ENCODE measurements at places on chromosomes 12 and 14. TPM values are rescaled to one million over a fixed set of nuclear protein-coding genes. Genes with fewer than 3 reads are reported as not detected.

DNA sequence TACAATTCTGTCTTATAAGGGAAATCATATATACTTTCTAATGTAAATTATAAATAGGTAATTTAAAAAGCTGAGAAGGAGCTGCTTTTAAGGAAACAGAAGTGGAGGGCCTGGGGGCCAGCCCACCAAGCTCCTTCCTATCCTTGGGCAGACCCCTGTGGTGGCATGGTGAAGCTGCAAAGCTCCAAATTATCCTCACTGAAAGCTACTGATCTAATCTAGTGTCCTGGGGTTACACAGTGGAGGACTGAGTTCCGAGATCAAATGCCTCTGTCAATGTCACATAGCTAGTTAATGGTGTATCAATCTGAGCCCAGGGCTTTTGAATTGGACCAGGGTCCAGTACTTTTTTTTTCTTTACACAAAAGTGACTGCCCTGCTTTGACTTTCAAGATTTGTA is 355.4 kb downstream of the CEP128 start:
- H3K4me3 ChIP-seq = no peak overlapping the region
- no peaks in the 10 kb centered on the region for H3K36me3 ChIP-seq
- H3K27me3 ChIP-seq = no peaks in the 10 kb centered on the region
- H3K4me1 ChIP-seq = no peaks in the 10 kb centered on the region
- DNase-seq = no peak
- H3K27ac ChIP-seq = no peak overlapping the region

CCNK gene
- 12.8 TPM for polyA plus RNA-seq

DNA sequence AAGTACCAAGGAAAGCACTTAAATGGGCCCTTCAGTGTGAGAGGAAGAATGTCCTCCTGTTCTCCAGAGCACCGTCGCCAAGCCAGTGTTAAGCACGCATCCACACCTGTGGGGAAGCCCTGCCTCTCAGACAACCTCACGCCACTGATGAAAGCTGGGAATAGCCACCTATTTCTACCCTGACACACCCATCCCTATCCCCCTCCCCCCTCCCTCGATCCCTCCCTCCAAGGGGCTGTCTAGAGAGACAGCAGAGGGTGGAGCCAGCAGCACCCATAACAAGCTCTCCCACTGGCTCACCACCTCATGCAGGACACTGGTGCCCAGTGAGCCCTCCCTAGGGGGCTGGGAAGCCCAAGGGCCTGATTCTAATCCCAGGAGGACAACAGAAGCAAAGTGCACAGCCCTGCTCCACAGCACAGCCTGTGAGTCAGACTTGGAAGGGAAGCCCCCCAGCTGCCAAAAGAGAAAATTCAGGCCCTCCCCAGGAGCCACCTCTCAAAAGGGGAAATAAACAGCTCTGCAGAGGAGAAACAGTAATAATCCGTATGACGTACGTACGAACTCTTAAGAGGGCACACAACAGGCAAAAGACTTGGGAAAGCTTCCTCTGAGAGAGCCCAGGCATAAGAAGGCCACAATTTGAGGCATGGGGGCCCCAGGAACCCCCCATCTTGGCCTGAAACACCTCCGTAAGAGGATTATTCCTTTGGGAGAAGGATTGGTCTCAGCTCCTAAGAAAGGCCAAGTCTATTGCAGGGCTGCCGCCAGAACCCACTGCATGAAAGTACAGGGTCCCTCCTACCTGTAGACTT is 7.8 kb downstream of the PITPNM2 start:
- H3K4me1 ChIP-seq = peaks cover 45% of the 10 kb centered on the region
- H3K27me3 ChIP-seq = no peaks in the 10 kb centered on the region
- H3K27ac ChIP-seq = peak overlapping the region; percentile 80
- H3K4me3 ChIP-seq = no peak overlapping the region
- no peaks in the 10 kb centered on the region for H3K36me3 ChIP-seq
- peak; percentile 86 for DNase-seq

- no peaks in the 10 kb centered on the region for H3K36me3 ChIP-seq
- no peak overlapping the region for H3K27ac ChIP-seq
- H3K27me3 ChIP-seq = no peaks in the 10 kb centered on the region
- no peak for DNase-seq
Observed at GRCh38 chr14:45868377-45868776, 615.4 kb upstream of the MIS18BP1 start.

- H3K27ac ChIP-seq = no peak overlapping the region
- H3K36me3 ChIP-seq = no peaks in the 10 kb centered on the region
- no peak for DNase-seq
- no peaks in the 10 kb centered on the region for H3K4me1 ChIP-seq
Observed at GRCh38 chr14:72788255-72788654, 105.6 kb downstream of the DPF3 start.

GRCh38 chr12:98110536-98110935 is 404.9 kb upstream of the TMPO start:
- H3K4me1 ChIP-seq = no peaks in the 10 kb centered on the region
- H3K27ac ChIP-seq = no peak overlapping the region
- no peak overlapping the region for H3K4me3 ChIP-seq
